ENCODE measurements at places on chromosomes 4 and X. TPM values are rescaled to one million over a fixed set of nuclear protein-coding genes. Genes with fewer than 3 reads are reported as not detected.
A peak's percentile ranks its signal among the peaks of the same experiment; 100 is the strongest.

GRCh38 chr4:56048383-56048701 lies 99.6 kb downstream of the CEP135 start:
- no peak for DNase-seq

DNA sequence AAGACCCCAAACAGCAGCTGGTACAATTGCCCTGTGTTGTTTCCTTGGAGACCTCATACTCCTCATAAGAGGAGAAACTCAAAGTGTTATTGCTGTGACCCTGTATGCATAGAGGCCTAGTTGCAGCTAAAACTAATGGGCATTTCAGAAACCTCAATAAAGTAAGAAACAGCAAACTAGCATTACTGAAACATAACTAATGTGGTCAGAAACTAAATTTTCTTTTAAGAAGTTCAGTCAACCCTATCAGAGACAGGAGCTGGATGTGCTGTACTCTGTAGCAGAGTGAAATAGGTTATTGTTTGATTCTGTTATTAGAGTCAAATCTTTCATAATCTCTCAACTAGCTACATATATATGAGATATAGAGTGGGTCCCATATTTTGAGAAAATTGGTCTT lies 257.5 kb upstream of the IRS4 start:
- no peak for DNase-seq

DNA sequence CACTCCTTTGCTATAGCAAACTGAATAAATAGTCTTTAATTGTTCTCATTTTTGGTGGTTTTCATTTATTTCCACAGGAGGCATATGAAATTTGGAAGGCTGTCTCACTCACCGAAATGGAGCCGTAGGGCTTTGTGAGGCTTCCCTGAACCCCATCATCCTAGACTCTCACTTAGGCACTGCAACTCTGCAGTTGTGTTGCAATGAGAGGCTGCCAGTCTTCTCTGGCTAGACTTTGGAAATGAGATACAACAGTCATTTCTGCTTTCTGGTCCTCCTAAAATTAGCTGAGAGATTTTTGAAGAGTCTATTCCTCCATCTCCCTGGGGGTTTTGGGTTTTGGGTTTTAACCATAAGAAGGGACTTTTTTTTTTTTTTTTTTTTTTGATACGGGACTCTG lies 146.5 kb downstream of the SH3BGRL start:
- no peak for DNase-seq

TMSB15B gene
- 4.8 TPM for total RNA-seq

DNA sequence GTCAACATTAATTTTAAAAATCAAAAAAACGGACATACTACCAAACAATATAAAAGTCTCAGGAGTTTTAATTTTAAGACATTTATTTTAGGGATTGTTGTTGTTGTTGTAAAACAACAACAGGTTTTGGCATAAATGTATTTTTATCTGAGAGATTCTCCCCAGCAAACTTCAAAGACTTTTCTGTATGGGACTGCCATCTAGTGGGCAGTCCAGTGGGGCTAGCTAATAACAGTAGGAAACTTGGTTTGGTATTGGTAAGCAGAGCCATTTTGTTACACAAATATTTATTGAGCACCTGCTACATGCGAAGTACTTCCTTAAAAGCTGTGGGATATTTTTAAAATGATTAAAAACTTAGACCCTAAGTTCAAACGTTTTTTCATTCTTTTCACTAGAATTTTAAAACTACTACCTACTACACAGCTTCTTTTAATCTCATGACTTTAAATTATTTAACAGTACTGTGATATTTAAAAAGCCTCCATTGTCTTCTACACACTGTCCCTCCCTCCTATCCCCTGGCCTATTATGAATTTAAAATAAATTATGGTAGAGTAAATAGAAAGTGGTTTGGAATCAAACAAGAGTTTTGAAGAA lies 1028.4 kb upstream of the INTU start:
- DNase-seq, result no peak

DNA sequence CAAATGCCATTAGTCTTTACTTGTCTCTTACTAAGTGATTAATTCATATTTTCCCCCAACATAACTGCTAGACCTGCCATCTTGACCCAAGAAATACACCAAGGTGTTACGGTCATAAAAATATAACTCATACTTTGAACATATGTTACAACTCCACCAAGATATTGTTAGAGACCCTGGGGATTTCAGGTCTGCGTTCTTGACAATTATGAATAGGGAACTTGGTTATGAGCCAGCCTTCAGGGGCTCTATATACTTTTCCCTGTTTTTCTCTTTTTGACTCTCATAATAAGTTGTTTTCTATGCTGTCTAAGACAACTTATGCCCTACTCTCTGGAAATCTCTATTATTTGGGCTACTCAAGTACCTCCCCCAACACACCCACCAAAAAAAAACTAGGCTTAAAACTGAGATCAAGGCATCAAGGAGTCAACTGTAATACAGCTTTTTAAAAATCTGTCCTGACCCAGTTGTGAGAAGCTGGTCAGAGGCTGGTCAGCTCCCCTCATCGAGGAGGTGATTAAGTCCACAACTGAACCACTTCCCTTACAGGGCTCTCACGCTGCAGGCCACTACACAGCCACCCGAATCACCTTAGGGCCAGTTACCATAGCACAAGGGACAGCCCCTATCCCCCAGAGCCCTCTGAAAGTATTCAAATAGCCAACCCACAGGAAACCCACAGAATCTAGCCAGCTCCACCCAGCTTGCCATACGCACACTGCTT lies 10.5 kb upstream of the TLR3 start:
- peak; percentile 6 for DNase-seq

DNA sequence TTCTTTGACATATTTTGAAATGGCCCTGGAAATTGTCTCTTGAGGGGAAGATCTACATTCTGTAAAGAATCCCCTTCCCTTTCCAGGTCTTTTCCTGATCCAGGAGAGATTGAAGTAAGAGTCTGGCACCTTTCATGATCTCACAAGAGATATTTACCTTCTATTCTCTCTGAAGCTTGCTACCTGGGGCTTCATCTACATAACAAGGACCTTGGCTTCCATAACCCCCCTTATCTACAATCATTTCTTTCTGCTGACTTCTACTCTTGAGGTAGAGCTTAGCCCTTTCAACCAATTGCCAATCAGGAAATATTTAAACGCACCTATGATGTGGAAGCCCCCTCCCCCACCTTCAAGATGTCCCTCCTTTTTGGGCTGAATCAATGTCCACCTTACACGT lies 383.7 kb upstream of the MAGEB18 start:
- DNase-seq, result no peak

DNA sequence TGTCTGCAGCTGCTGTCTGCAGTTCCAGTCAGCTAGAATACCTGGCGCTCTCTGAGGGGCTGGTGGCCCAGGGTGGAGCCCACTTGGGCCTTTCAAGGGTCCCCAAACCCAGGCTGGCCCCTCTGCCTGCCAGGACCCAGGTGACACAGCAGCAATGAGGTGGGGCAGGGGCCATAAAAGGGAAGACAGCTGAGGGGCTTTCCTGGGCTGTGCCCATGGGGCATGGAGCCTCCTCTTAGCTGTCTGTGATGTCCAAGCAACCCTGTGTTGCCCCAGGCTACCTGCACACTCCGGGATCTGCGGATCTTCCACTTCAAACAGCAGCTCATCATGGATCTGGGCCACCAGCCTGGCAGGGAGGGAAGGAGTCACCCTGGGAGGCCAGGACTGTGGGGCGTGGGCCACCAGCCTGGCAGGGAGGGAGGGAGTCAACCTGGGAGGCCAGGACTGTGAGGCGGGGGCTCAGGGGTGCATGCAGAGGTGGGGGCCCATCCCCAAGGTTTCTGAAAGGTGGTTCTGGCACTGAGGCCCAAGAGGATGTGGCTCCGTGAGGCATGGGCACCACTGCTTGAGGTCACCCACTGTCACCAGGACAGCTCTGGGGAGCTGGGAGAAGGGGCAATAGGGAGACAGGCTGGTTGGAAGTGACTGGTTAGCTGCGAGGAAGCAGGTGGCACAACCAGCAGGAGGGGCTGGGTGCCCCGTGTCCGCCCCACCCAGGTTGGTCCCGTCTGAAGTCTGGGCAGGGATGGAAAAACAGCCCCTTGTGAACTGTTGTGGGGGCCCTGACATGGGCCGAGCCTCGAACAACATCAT lies 16.3 kb downstream of the NAT8L start:
- DNase-seq, result no peak

All from CD8-positive, alpha-beta T cell (primary cell).